ENCODE measurements at places on chromosomes 2 and 18.
A peak's percentile ranks its signal among the peaks of the same experiment; 100 is the strongest.

DNA sequence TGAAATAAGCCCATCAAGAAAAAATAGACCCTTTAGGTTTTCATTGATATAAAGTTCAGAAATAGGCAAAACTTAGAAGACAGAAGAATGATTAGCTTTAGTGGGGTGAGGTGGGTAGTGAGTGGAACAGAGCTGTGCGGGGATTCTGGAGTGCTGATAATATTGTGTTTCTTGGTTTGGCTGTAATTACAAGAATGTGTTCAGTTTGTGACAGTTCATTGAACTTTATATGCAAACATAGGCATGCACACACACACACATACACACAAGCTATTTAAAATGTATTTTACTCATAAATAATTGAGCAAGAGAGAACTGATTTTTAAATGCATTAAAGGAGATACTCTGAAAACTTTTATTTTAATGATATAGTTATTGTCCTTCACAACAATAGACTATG, 17.1 kb downstream of the ARHGAP15 start:
- no peak for DNase-seq

DNA sequence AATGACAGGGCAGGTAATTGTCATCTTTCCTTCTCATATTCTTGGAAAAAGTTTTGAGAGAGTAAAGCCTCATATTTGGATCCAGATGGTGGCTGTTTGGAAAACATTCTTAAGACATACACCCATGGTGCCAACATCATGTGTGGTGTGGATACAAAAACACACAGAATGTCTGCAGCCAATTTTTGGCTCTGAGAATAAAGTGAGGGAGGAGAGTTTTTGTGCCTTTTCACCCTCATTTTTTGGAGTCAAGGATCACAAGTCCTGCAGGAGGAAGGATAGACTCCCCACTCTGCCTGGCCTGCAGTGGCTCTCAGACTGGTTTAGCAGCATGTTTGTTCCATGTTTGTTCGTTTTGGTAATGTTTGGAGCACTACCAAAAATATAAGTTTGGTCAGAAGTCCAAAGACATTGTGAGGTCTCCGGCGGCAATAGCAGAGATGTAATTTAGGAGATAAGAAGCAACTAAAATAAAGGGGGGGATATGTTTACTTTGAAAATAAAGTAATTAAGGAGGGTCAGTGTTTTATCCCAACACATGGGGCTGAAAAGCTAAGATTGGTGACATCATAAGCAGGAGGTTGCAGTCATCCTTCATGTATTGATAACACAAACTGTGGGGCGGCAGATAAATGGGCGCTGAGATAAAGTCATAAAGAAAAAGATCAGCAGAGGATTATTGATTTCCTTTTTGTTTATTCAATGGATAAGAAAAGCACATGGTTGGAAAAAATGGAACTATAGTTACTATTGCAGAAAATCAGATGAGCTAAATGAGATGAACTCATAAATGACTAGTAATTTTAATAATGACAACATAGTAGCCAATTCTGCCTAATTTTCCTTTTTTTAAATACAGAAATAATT, 655 bp downstream of the NOSTRIN start:
- DNase-seq: no peak

GRCh38 chr2:241636182-241637017, 558 bp downstream of the THAP4 start:
- DNase-seq: no peak

- no peak for DNase-seq
Measured at GRCh38 chr2:85708641-85709040, 14.5 kb downstream of the GNLY start.

DNA sequence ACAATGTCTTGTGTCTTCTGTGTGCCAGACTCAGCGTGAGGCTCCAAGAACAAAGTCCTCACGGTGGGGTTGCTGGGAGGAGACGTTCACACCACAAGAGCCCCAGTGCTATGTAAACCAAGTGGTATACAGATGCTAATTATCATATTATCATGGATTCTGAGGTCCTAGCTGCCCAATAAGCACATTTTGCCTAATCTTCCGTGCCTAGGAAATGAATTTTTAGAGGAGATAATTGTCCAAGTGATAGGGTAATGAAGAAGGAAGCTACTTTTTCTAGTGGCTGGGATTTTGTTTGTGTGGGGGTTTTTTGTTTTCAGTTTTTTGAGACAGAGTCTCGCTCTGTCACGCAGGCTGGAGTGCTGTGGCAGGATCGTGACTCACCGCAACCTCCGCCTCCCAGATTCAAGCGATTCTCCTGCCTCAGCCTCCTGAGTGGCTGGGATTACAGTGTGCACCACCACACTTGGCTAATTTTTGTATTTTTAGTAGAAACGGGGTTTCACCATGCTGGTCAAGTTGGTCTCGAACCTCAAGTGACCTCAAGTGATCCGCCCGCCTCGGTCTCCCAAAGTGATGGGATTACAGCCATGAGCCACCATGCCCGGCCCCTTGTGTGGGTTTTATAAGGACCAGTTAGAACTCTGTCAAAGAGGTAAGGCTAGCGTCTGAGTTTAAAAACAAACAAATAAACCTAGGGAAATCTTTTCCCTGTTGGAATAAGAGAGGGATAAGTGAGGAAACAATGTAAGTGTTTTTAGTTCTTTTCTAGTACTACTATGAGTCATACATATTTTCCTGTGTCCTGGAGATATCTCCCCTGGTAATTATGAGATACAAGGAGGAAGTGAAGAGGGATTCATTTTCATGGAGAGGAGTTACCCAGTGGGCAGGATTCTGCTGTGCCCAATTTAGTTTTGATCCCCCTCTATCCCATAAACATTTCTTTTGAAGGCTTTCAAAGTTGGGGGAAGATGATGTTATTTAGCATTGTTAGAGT, 9.5 kb upstream of the SMAD7 start:
- no peak for DNase-seq

DNA sequence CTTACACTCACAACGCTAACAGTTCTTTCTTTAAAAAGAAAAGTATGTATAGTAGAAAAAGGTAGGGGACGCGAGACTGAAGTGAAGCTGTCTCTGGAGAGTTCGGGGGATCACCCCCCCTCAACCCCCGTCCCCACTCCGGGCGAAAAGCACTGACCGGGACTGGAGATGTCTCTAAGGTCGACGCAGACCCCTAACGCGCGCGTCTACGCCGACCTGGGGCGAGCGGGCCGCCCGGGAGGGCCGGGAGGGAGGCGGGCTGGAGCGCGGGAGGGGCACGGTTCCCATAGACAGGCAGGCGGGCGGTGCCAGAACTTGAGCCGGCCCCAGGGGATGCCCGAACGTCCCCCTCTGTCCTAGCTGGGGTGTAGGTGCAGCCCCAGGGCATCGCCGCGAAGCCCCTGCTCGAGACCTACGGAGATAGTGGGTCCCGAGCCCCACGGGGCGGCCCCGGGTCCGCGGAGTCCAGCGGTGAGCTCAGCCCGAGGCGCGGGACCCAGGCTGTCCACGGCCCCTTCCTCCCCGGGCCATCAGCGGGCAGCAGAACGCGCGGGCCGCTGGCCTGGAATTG, 82.2 kb downstream of the CHRNA1 start:
- no peak for DNase-seq

DNA sequence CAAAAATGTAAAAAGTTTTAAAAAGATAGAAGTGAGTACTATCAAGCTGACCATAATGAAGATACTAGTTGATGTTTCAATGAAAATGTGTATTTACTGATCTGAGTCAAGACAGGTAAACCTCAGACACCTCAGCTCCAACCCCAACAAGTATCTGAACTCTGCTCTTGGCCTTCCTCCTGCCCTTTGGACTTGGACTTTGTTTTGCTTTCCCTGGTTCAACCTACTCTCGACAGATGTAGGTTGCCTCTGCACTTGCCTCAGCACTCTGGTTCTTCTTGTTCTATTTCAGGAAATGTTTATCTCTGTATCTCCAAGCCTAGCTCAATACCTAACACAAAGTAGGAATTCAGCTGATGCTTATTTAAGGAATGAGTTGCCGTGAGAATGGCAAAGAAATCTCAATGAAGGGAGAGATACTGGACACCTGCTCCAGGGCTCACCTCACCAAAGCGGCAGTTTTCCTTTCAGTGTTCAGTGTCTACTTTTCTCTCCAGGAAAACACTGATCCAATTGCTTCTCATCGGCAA, 248.8 kb upstream of the CTAGE1 start:
- no peak for DNase-seq

DNA sequence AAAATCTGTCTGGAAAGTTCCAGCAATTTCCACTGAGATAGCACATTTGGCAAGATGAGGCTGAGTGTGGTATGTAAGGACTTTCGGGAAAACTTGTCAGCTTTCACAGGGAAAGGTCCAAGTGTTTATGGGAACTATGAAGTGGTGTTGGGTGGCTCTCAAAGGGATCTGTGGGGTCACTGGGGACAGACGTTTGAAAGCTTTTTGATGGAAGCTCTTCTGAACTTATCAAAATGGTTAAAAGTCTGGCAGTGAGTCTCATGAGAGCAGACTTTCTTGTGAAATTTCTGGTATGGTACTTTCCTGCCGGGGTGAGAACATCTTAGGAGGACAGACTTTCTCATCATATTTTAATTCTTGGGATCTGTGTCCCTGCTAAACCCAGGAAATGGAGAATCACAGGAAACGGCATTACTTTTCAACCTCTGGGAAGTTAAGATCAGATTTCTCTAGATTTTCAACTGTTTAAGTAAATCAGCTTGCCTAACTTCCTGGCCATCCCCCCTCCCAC, 546.3 kb upstream of the ZEB2 start:
- no peak for DNase-seq

- DNase-seq: no peak
Measured at GRCh38 chr2:207533461-207534008, 3.8 kb downstream of the CREB1 start.

GRCh38 chr2:44723921-44724320, 217.6 kb upstream of the SIX3 start:
- no peak for DNase-seq

DNA sequence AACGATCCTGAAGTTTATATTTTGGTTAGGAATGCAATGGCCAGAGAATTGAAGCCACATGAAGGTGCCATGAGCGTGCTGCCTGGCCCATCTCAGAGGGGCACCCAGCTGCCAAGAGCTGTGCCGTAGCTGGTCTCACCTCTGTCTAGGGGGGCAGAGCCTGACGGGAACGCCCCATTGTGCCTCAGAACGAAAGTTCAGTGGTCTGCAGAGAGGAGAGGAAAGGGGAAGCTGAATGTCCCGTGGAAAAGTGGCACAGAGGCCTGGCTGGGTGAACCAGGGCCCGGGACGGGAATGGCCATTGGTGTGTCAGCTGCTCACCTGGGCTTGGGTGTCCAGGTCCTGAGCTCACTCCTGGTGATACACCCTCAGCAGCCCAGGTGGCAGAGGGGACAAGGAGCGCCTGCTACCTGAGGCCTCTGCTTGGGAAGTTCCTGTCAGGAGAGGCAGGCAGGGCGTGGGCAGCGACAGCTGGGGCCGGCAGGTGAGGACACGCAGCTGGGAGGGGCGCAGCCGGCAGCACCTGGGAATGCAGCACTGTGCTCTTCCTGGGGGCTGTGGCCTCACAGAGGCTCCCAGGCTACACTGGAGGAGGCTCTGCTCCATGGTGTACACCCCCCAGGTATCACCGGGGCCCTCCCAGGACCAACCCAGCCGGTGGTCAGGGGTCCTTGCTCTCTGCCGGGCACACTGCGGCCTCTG, 67.3 kb downstream of the PARD6G start:
- DNase-seq: no peak

- no peak for DNase-seq
Measured at GRCh38 chr2:88852753-88853402, 161.4 kb downstream of the RPIA start.

DNA sequence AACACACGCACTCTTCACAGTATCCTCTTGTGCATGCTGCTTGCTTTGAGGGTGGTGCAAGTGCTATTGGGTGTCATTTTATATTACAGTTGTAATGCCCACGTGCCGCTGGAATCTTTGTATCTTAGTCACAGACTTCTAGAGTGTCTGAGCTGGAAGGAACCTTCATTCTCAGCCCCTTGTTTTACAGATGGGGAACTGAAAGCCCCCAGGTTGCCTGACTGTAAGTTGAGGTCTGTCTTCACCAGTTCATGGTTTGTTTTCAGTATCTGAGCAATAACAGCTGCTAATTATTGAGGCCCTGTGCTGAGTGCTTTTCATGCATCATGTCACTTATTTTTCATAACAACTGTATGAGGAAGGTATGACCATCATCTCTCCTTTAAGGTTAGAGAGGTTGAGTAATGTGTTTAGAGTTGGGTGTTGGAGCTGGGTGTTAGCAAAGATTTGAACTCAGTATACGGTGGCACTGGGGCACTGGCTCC, 77.0 kb downstream of the PRKCE start:
- DNase-seq: no peak

DNA sequence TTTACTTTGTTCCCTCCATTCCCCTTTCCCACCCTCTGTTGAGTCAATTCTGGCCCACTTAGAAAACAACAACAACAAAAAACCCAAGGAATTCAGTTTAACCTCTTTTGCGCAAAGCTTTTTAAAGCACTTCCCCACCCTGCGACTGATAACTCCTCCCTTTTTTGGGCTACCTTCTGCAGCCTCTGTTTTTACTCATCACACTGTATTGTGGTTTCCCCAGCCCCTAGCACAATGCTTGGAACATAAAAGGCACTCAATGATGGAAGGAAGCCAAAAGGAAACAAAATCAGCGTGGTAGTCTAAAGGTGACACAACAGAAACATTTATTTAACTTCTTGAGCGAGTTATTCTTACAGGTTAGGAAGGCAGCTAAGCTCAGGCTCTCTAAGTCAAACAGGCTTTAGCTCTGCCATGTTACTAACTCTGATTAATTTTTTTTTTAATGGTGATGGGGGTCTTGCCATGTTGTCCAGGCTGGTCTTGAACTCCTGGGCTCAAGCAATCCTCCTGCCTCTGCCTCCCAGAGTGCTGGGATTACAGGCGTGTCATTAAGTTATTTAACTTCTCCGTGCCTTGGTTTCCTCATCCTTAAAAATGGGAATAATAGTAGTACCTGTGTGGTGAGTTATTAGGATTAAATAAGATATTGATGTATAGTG, 1.3 kb downstream of the CEP68 start:
- peak; percentile 25 for DNase-seq

- no peak for DNase-seq
Measured at GRCh38 chr2:215614296-215614695, 178.4 kb upstream of the FN1 start.

GRCh38 chr2:25285265-25286024, 56.3 kb downstream of the DNMT3A start:
- no peak for DNase-seq

GRCh38 chr2:159944874-159945273, 117.5 kb downstream of the PLA2R1 start:
- DNase-seq: no peak

GRCh38 chr2:5057891-5058351, 634.3 kb upstream of the SOX11 start:
- no peak for DNase-seq

DNA sequence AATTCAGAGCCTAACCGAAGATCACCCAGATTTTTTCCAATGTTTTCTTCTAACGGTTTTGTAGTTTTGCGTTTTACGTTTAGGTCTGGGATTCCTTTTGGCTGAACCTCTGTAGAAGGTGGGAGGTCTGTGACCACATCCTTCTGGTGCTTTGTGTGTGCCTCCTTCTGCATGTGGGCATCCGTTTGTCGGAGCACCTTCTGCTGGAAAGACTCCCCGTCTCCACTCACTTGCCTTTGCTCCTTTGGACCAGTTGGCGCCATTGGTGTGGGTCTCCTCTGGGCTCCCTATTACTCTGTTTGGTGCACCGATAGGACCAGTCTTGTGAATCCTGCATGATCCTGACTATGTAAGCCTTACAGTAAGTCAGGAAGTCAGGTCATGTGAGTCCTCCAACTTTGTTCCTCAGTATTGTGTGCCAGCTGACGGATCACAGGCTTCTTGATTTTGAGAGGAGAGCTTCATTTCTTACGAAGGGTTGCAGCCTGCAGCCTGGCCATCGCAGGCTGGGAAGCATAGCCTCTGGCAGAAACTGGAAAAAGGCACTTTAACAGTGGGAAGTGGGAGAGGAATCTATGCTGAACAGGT, 13.6 kb downstream of the AQP12A start:
- DNase-seq: no peak

- peak; percentile 82 for DNase-seq
Measured at GRCh38 chr2:158772306-158773078, 22.6 kb upstream of the DAPL1 start.
